ENCODE measurements at places on chromosomes 5 and 9.

DNA sequence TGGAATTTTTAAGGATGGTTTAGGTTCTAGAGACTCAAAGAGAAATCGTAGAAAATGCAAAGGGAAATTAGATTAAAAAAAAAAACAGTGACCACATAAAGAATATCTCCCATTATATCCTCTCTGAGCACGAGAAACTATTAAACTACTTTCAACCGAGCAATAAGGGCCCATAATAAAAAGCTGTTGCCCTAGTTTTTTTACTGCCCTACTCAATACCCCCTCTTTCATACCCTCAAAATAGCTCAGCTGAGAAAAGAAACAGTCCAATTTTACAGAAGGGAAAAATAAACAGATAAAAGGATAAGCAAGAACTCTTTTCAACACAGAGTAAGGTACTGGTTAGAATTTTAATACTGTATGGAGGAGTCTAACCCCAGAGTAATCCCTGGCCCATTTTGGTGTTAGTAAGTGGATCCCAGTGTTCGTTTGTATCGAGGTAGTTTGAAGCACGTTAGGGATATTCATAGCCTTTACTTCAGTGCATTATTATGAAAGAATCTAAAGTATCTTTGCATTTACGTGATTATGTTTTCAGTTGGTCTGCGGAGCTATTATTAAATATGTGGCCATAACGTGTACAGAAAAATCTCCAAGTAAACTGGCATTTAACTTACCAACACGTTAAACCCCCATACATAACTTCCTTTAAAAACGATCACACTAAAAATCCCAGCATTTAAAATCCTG, 980 bp upstream of the RHOBTB3 start:
- DNase-seq = no peak

DNA sequence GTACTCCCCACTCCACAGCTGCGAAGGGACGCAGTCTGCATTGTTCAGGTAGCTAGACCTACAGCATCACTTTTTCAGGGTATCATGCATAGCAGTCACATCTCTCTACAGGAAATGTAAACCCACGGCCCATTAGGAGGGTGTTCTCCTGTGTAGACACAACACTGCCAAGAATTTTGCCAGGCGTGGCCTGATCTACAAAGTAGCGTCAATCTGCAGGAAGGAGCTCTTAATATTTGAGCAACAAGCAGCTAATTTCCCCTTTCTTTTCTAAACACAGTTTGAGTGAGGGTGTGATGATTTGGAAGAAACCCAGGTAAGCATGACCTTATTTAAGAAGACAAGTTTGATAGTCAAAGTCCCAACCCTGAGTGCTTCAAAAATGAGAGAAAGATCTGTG, 419.0 kb downstream of the GADD45G start:
- no peak for DNase-seq

DNA sequence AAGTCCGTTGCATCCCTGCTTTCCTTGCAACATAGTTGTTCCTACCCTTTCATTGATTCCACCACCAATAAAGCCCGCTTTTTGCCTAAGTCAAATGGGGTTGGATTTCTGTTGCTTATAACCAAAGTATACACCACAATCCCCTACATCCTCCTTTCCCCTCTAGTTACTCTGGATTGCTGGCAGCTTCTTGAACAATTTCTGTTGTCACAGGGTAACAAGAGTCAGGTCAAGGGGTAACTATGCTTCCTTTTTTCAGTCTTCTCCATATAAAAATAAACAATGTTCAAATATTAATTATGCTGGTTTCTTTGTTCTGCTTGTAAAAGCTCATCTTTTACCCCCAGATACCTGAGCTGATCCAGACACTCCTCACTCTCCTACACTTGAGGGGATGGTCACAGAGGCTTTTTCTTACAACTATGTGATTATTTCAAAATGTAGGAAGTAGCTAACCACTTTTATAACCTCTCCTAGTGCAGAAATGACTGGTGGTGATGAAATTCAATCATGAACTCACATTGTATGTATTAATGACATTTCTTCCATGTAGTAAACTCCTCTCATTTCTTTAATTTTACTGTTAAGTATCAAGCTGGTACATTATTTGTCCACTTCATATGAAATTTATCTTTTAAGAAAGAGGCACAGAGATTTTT, 136.5 kb downstream of the SNX18 start:
- DNase-seq = no peak

GRCh38 chr5:31680528-31680927, 41.6 kb downstream of the PDZD2 start:
- no peak for DNase-seq

DNA sequence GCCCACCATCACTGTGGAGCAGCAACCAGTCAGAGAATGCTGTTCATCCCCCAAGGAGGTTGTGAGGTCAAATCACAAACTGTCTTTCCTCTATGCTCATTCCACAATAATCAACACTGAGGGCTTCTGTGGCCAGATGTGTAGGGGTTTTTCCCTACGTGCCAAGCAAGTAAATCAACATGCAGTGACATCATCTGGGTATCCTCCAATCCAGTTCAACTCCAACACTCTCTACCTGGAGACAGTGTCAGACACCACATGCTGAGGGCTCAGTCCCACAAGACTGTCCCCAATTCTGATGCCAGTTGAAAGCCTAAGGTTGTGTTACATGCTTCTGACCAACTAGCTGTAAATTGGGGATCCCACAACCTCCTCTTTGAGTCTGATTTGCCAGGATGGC, 57.3 kb upstream of the DMRT1 start:
- no peak for DNase-seq

GRCh38 chr9:27487128-27487640, 36.9 kb upstream of the IFNK start:
- DNase-seq = no peak

- no peak for DNase-seq
These were observed 459.3 kb upstream of the MEF2C start for GRCh38 chr5:89342106-89342876.

DNA sequence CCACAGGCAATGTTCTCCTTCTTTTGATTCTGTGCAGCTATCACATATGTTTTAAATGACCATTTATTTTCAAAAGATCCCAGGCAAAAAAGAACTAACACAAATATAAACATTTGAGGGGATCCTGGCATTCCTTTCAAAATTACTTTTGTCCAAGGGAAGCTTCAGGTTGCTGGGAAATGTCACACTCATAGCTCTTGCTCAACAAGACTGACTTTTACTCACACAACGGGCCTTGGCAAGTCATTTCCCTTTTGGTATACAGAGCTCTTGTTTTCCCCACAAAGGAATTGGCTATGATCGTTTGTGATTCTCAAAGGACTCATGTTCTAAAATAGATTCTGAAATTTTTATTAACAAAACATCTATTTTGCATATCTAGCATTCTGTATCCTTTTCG, 4.5 kb upstream of the PALM2AKAP2 start:
- no peak for DNase-seq

DNA sequence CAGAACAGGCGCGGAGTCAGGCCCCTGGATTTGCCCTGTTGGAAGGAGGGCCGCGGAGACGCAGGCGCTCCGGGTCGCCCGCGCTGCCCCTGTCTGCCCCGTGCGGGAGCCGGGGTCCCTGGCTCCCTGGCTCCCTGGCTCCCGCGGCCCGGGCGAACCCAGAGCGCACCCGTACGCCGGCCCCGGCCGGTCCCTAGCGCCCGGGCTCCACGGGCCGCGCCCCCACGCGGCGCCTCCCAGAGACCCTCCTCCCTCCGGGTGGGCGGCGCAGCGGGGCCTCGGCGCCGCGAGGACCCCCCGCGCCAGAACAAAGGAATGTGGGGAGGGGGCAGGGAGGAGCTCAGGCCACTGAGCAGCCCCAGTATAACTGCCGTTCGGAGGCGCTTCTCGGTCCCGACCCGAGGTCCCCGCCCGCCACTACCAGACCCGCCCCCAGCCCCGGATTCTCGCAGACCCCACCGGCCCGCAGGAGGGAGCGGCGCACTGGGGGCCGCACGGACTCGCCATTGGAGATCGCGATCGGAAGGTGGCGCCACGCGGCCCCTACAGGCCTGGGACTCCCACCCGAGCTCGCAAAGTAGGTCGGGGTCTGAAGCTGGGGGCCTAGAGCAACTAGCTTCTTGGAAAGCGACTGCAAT, 2.4 kb downstream of the NFIL3 start:
- DNase-seq = no peak

DNA sequence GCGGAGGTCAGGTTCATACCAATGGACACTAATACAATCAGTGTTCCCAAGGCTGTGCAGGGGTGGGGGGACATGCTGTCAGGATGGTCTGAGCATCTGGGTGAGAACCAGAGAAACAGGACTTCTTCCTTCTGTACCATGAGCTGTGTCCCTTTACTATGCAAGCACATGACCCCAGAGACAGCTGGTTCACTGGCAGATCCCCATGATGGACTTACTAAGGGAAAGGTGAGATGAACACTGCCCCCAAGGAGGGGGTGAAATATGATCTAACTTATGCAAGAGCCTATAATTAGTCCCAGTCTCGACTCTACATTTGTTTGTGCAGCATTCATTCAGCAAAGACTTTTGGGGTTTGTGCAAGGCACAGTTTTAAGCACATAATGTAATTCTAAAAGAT, 91.4 kb downstream of the LIFR start:
- no peak for DNase-seq

GRCh38 chr5:163807781-163808180, 302.4 kb downstream of the MAT2B start:
- no peak for DNase-seq

- no peak for DNase-seq
These were observed 17.8 kb downstream of the TBC1D9B start for GRCh38 chr5:179889885-179890284.

- no peak for DNase-seq
These were observed 1.5 kb downstream of the NSMF start for GRCh38 chr9:137457406-137458193.

DNA sequence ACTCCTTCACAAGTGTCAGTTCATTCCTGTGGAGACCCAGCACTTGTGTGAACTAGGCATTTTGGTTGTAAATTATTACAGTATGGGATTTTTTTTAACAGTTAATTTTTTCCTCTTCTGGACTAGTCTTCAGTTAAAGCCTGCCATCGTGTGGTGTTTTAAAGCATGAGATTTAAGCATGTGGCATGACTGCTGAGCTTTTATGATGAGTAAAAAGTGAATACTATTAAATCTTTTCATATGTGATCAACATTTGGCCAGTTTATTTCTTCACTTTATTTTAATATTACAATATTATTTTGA, 25.0 kb downstream of the LMNB1 start:
- no peak for DNase-seq

GRCh38 chr5:53418826-53419658, 61.4 kb upstream of the FST start:
- DNase-seq = no peak

DNA sequence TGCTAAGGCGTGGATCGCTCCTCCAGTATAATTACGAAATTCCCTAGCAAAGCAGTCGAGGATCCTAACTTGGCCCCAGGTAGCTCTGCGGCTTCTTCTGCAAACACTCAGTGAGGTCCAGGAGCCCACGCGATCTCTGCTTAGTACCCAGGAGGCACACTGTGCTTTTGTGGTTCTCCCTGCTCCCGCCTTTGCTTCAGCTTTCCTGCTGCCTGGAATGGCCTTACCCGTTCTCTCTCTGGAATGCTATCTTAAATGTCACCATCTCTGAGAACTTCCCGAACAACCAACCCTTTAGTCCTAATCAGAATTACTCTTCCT, 639 bp downstream of the INVS start:
- DNase-seq = no peak

Measured in GM19239 (cell line).